ENCODE measurements at places on chromosomes 6 and 20.

- no peak for DNase-seq
Measured at GRCh38 chr6:2509711-2510110, 241.0 kb downstream of the MYLK4 start.

DNA sequence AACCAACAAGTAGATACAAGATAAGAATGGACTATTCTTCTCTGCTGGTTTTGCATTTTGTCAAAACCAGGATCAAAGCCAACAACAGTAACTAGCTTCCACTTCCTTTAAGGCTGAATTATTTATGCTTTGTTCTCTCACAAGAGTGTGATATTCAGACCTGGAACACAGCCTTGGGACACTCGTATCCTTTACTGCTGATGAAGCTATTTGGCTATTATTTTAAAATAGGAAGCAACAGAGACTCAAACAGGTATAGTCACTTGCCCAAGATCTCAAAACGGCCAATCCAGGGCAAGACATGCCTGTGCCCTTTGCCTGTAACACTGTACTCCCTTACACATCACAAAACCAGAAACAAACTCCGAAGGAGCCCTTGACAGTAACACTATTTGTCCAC is 19.9 kb downstream of the SPTLC3 start:
- no peak for DNase-seq

GRCh38 chr6:145531822-145532221 is 203.5 kb downstream of the EPM2A start:
- DNase-seq = no peak

GRCh38 chr6:7819431-7820015 is 91.1 kb downstream of the TXNDC5 start:
- DNase-seq = no peak

GRCh38 chr20:63264519-63264918 is 8.1 kb upstream of the ARFGAP1 start:
- DNase-seq = no peak

DNA sequence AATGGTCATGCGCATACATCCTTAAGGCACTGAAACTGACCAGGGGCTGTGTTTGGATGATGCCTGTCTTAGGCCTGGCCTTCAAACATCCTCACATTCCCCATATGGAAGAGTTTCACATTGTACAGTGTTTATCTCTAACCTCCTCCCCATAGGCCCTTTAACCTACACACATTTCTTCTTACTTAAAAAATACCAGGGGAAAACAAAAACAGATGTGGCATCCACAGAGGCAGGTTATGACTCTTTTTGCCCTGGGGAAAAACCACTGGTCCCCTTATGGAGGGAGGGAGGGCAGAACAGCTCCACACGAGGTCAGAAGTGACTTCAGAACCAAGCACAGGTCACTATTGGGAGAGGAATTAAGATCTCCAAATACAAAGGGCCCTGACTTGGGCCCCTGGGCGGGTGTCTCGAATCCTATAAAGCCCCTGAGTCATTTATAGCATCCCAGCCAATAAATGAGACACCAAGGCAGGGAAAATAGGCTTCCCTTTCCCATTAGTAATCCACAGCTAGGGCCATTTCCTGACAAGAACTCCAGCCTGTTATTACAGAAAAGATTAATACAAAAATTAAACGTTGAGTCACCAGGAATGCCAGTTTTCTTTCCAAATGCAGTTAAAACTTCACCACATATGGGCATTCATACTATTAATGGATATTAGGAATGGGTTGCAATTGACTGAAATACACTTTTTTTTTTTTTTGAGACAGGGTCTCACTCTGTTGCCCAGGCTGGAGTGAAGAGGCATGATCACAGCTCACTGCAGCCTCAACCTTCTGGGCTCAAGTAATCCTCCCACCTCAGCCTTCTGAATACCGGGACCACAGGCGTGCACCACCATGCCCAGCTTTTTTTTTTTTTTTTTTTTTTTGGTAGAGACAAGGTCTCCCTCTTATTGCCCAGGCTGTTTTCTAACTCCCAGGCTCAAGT is 107.2 kb downstream of the ATP9A start:
- DNase-seq = no peak

GRCh38 chr6:125346201-125346925 is 44.6 kb upstream of the HDDC2 start:
- DNase-seq = no peak

GRCh38 chr20:22338140-22338708 is 246.1 kb downstream of the FOXA2 start:
- no peak for DNase-seq

DNA sequence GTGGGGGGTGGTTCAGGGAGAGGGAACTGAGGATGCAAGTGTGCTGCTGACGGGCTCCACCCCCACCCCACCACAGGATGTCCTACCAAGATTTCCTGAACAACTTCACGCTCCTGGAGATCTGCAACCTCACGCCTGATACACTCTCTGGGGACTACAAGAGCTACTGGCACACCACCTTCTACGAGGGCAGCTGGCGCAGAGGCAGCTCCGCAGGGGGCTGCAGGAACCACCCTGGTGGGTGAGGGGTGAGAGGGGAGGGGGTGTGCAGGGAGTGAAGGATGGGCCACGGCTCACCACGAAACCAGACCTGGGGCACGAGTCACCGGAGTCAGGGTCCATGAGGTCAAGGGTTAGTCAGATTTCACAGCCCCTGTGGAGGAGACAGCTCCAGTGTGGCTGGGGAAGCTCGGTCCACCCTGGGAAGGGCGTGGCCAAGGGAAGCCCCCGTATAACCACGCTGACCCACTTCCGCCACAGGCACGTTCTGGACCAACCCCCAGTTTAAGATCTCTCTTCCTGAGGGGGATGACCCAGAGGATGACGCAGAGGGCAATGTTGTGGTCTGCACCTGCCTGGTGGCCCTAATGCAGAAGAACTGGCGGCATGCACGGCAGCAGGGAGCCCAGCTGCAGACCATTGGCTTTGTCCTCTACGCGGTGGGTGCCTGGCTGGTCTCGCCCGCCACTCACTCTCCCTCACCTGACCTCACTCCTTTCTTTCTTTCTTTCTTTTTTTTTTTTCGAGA is 18.3 kb downstream of the CAPN11 start:
- DNase-seq = no peak
